ENCODE measurements at places on chromosomes 6 and 20.

DNA sequence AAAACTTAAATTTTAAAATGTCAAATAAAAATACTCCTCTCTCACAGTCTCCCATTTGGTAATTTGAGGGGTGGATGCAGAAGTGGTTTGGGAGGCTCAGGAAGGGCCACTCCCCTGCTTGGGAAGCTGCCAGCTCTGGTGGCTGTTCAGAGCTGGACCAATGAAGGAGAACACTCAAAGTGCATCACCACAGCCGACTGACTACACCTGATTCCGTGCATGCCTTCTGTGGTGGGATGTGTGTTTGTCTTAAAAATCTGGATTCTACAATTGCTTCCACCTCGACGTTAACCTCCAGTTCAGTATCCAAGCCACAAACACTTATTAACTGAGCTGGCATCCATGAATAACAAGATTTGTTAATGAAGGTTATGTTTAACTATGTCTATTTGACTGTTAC, 137.3 kb downstream of the FOXC1 start:
- no peak for DNase-seq

DNA sequence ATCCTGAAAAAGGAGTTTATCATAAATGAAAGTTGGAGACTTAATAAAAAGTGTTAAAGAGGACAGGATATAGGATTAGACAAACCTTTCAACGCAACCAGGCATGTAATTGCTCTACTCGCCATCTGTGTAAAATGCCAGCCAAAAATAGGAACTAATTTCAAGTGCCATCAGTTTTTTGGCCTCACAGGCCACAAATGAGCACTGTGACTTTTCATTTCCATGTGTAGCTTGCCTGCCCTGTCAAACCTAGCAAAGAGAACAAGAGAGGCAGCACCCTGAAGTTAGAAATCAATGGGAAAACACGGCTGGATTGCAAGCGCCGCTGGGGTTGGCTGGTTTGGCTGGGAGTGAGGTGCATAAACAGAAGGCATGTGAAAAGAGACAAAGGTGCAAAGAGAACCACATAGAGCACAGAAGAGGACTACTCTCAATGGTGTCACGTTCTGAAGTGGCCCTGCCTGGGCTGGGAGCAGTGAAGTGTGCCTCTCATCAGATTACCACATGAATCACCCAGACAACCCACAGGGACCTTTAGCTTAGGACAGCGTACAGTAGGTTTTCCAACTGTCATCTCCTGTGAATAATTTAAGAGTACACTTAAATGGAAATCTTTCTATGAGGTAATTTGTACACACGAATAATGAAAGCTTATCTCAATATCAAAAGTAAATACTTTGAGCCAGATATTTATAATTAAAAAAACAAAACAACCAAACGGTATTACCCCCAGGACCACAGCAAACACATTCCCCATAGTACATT, 78.0 kb upstream of the NHSL1 start:
- no peak for DNase-seq

DNA sequence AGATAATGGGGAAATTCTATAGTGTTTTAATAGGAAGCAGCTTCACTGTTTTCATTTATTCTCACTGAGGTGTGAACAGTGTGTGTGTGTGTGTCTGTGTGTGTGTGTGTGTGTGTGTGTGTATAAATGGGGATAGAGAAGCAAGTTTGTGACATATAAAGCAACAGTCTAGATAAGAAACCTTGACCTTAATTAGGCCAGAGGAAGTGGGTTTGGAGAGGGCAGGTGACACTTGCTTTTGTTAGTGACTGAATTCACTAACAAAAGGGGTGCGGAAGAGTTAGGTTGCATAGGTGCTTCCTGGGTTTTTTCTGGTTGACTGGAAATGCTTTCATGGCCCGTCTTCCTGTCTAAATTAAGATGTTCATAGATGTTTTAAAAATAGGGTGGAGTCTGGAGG, 515.7 kb upstream of the FLRT3 start:
- DNase-seq = no peak

- no peak for DNase-seq
These were observed 315.7 kb upstream of the NT5E start for GRCh38 chr6:85134172-85134571.

GRCh38 chr6:89254569-89254968, 37.4 kb upstream of the GABRR1 start:
- no peak for DNase-seq

GRCh38 chr6:138640028-138640427, 133.5 kb upstream of the CCDC28A start:
- no peak for DNase-seq

- no peak for DNase-seq
These were observed 44.2 kb downstream of the BMP6 start for GRCh38 chr6:7770111-7770510.

- no peak for DNase-seq
These were observed 9.9 kb downstream of the RALGAPA2 start for GRCh38 chr20:20702330-20703245.

DNA sequence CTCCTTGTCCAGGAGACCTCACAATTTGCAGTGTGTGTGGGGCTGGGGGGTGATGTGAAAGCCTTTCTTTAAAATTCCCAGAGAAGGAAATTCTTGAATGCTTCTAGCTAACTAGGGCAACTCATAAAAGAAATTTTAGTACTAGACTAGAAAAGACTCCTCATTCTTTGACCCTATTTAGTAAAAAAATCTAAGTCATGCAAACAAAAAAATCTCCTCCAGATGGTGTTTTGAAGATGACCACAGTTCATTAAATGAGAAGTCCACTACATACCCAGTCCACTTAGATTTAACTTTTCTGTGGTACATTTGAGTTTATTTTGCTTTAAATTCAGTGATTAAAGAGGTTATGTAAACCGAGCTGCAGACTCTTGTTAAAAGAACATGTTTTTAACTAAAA, 67.5 kb downstream of the NDUFAF5 start:
- DNase-seq = no peak

DNA sequence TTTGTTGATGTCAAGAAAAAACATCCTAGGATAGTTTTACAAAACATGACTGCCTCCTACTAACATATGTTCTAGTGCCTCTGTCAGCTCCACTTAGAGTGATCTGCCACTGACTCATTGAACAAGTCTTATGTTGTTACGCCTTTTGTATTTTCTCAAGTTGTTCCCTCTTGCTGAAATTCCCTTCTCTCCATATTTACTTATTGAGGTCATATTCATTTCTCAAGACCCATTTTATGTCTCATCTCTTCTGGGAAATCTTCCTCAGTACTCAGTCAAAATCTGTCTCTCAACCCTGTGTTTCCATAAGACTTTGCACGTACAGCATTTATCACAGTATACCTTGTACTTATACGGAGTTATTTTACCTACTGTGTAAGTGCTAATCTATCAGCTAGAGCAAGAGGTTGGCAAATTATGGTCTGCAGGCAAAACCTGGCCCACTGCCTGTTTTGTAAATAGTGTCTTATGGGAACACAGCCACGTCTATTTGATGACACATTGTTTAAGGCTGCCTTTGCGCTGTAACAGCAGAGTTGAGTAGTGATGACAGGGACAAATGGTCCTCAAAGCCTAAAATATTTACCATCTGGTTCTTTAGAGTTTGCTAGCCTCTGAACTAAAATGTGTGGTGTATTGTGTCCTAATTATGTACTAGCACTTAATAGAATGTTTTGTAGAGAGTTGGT, 83.4 kb downstream of the ADGRB3 start:
- DNase-seq = no peak

DNA sequence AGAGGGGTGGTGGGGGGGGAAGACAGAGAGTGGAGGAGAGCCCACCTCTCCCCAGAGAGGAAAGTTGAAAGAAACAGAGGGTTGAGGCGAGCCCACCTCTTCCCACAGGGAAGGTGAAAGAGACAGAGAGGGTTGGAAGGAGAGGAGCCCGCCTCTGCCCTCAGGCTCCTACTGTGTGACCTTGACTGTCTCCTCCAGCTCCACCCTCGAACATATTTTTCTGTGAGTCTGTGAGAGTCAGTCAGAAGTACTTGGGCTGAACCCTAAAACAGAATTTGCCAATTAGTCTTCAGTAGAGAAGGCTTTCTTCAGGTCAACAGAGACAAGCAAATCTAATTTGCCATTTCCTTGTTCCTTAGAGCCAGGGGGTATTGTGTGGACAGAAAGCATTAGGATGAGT, 153.7 kb upstream of the SNX9 start:
- no peak for DNase-seq

- DNase-seq = no peak
These were observed 19.9 kb upstream of the MYT1 start for GRCh38 chr20:64144144-64144912.

DNA sequence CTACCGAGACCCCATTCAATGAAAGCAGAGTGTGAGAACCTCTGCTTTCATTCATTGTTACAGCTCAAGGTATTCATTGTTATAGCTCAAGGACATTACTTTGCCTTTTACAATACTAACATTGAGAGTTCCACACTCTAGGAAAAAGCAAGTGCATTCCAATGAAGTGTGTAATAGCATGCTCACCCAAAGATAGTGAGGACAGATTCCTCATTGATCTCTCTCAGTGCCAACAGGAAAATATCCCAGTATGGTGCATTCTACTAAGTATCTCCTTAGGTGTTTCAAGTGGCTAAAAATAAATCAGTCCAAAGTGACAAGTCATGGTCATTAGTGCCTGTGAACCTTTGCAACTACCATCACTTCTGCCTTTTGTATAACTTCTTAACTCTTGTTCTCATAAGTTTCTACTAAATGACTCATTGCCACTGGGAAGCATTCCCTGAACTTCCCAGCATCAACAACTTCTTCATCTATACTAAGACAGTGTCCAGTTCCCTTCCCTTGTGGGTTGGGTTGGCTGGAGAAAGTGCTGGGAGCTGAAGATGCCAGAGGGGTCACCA, 140.7 kb upstream of the STXBP5 start:
- no peak for DNase-seq

- DNase-seq = no peak
These were observed 95.2 kb downstream of the PLEKHG1 start for GRCh38 chr6:150694889-150695288.

- DNase-seq = no peak
These were observed 28.6 kb upstream of the DACT2 start for GRCh38 chr6:168348186-168348585.

DNA sequence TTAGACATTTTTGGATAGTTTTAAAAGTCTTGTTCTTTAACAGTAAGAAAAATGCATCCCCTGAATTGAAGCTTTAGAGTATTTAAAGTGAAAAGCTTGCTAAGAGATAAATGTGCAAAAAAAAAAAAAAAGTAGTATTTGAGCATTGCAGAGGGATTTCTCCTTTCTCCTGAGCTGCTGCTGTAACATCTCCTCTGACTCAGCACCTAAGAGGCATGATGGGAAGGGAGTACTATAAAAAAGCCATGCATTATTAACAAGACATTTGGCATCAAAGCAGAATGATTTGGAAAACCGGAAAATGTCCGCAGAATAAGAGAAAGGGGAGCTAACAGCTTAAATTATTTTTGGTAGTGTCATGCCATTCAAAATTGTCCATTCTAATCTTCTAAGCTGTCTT, 27.9 kb downstream of the B4GALT5 start:
- no peak for DNase-seq

GRCh38 chr6:96812077-96812703, 25.1 kb downstream of the GPR63 start:
- DNase-seq = no peak

GRCh38 chr20:52888096-52888495, 84.1 kb upstream of the TSHZ2 start:
- DNase-seq = no peak

GRCh38 chr6:155171747-155172449, 91.9 kb upstream of the CLDN20 start:
- no peak for DNase-seq

GRCh38 chr6:140091895-140092294, 717.4 kb upstream of the CITED2 start:
- DNase-seq = no peak

- no peak for DNase-seq
These were observed 47.3 kb upstream of the BHLHE23 start for GRCh38 chr20:63054103-63054474.

DNA sequence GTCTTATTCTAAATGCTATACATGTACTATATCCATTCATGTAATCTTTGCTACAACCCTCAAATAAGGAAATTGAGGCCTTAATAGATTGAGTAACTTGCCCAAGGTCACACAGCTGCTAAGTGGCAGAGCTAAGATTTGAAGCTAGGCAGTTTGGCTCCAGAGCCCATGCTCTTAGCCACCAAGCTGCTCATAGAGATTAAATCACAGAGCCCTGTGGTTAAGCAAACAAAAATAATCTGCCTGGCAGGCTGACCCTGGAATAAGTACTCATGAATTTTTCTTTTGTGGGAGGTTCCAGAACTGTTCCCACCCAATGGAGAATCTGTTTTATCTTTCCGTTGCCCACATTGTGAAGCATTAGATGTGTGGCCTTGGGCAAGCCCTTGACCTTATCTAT, 7.4 kb downstream of the AAR2 start:
- DNase-seq = no peak

Data from stimulated activated CD4-positive, alpha-beta T cell treated with anti-CD3 and anti-CD28 coated beads, Interleukin-1b, Interleukin-23, amount 100 ng/mL, for 24 hours (primary cell).